Purkinje cell (primary cell): ENCODE measurements at places on chromosomes 5 and 9. TPM values are rescaled to one million over a fixed set of nuclear protein-coding genes. Genes with fewer than 3 reads are reported as not detected.

Gene EQTN
- polyA plus RNA-seq, result 10.0 and 15.1 TPM in 2 replicates

Gene GABRA6
- 21.2 and 21.4 TPM in 2 replicates for polyA plus RNA-seq

Gene PCDHA10
- 13.4 and 23.1 TPM in 2 replicates for polyA plus RNA-seq

Gene RETREG1
- 331 and 400 TPM in 2 replicates for polyA plus RNA-seq

Gene CCIN
- not detected in 2 replicates for polyA plus RNA-seq

Gene RMRP
- polyA plus RNA-seq, result not detected in 2 replicates

Gene SGCD
- 4.5 and 7.7 TPM in 2 replicates for polyA plus RNA-seq

Gene LPAR1
- polyA plus RNA-seq, result 4.2 and 7.2 TPM in 2 replicates

Gene NUTM2F
- not detected in 2 replicates for polyA plus RNA-seq

Gene RELL2
- 5.9 and 8.8 TPM in 2 replicates for polyA plus RNA-seq

Gene ANP32B
- 13.6 and 20.2 TPM in 2 replicates for polyA plus RNA-seq

Gene SH3PXD2B
- polyA plus RNA-seq, result 1.0 and 1.6 TPM in 2 replicates

Gene MINAR2
- polyA plus RNA-seq, result not detected in 2 replicates

Gene SH3RF2
- not detected in 2 replicates for polyA plus RNA-seq

Gene TRPM6
- polyA plus RNA-seq, result not detected in 2 replicates

Gene NUTM2G
- not detected in 2 replicates for polyA plus RNA-seq

Gene BARX1
- polyA plus RNA-seq, result not detected in 2 replicates

Gene GHR
- 2.3 and 4.2 TPM in 2 replicates for polyA plus RNA-seq

Gene KYAT1
- 12.4 and 14.1 TPM in 2 replicates for polyA plus RNA-seq

Gene ST6GALNAC6
- polyA plus RNA-seq, result 2.7 and 6.1 TPM in 2 replicates

Gene ALDH1A1
- 198 and 228 TPM in 2 replicates for polyA plus RNA-seq

Gene IRX2
- polyA plus RNA-seq, result 2.1 and 6.0 TPM in 2 replicates

Gene EDIL3
- polyA plus RNA-seq, result 156 and 168 TPM in 2 replicates

Gene NIM1K
- polyA plus RNA-seq, result 0.27 and 1.3 TPM in 2 replicates

Gene NSG2
- 376 and 507 TPM in 2 replicates for polyA plus RNA-seq

Gene SPATA31D4
- polyA plus RNA-seq, result not detected in 2 replicates

Gene GABRP
- polyA plus RNA-seq, result 0.38 and 0.50 TPM in 2 replicates

Gene PCDHB2
- polyA plus RNA-seq, result 4.7 and 8.3 TPM in 2 replicates

Gene PFN3
- not detected in 2 replicates for polyA plus RNA-seq

Gene PRXL2C
- 3.0 and 5.2 TPM in 2 replicates for polyA plus RNA-seq

Gene CCNO
- 1.1 and 3.0 TPM in 2 replicates for polyA plus RNA-seq

Gene MRPL36
- polyA plus RNA-seq, result 135 and 186 TPM in 2 replicates
